ENCODE measurements at places on chromosomes 4 and X. TPM values are rescaled to one million over a fixed set of nuclear protein-coding genes. Genes with fewer than 3 reads are reported as not detected.

Gene GC
- not detected for total RNA-seq

Gene FRAS1
- 1.8 TPM for total RNA-seq

Gene SOWAHD
- total RNA-seq: 0.15 TPM

Gene SMIM43
- total RNA-seq: 0.76 TPM

Gene DCAF8L2
- not detected for total RNA-seq

DNA sequence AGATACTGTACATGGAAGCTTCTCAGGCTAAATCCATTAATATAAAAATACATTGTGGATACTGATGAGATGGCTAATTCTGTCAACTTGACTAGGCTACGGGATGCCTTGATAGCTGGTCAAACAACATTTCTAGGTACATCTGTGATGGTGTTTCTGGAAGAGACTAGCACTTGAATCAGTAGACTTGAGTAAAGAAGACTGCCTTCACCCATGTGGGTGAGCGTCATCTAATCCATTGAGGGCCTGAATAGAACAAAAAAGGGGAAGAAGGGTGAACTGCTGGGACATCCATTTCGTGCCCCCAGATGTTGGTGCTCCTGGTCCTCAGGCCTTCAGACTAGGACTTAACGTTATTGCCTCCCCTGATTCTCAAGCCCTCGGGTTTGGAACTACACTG, 3.7 kb upstream of the SRP72 start:
- DNase-seq: no peak

DNA sequence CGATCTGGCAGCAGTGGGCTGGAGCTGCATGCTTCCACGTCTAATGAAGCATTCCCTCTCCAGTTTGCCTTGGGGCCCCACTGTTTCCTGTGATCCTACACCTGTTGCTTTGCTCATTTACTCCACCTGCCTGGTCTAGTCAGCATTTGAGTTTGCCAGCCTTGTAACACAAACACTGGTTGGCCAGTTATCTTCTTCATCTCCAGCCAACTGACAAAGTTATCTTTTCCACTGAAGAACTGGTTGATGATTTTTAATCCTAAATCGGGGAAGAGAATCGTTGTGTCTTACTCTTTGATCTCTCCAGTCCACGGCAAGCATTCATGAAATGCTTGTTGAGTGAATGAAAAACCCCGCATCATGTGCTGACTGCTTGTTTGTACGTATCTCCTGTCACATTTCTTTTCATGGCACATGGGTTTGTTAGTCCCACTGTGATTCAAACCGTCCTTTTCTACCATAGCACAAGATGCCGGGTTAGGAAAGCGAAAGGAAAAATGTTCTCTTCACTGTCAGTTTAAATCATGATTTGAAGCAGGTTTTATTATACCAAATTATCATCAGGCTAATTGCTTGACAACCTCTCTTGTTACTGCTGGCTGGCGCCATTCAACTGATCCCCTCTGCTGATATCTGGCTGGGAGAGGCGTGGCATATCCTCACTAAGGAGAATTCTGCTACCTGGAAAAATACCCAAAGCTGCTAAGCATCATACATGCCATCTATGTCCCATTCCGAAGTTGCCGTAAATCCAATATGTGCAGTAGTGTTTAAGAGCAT, 144.8 kb downstream of the SHROOM3 start:
- DNase-seq: no peak

DNA sequence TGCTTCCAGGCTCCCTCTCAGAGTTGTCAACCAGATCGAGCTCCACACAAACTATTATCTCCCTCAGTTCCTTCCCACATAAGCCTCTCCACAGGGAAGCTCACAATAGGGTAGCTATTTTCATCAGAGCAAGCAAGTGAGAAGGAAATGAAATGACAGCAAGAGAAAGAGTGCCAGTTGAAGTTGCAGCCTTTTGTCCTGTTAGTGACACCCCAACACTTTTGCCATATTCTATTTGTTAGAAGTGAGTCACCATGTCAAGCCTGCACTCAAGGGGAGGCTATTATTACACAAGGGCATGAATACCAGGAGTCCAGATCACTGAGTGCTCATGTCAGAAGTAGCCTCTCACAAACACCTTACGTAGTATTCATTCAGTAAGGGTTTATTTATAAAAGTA, 266.3 kb upstream of the NOCT start:
- DNase-seq: peak; percentile 17
